Right renal pelvis (tissue), 4 donors: ENCODE measurements at places on chromosomes 16 and 17. TPM values are rescaled to one million over a fixed set of nuclear protein-coding genes. Genes with fewer than 3 reads are reported as not detected.

DNA sequence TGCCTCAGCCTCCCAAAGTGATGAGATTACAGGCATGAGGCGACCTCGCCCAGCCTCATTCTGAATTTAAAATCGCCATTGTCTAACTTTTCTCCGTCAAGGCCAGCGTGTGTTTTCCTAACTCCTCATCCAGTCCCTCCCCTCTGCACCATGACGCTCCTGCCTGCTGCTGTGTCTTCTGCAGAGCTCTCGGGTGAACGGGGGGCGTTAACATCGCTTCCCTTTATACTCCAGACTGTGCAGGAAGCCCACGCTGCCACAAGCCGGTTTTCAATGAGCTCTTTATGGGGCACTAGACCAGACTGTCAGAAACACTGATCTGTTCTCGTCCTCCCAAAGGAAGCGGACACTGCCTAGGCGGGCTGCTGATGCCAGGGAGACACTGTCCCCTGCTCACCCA lies 13.2 kb downstream of the AANAT start:
- no peak for DNase-seq

Gene BIRC5
- polyA plus RNA-seq, result 24.6 TPM

DNA sequence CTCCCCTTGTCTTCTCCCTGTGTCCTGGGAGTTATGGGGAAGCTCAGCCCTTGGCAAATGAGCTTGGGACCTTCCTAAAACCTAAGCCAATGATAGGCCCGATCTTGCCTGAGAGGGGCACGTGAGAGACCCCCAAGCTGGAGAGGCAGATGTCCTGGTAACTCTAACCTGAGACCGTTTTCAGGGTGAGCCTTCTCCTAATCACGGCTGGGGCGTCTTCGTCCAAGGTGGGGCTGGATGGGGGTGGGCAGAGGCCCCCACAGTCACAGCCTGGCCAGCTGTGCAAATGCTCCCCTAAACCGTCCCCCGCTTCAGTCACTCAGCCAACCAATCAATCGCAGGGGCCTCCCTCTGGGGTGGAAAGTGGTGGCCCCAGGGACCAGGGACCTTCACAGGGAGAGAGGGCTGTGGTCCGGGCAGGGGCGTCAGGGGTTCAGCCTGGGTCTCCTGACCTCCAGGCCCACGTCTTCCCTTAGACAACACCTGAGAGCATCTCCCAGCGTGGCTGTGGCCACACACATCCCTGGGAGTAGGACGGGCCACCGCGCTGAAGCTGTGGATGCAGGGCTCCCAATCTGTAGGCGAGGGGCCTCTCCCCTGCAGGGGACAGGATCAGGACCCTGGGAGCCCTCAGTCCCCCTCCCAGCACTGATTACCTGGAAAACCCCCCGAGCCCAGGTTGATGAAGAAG lies 30.6 kb downstream of the ACTG1 start:
- DNase-seq, result no peak

- DNase-seq, result no peak
These were observed 481.8 kb downstream of the XYLT1 start for GRCh38 chr16:16988963-16989362.

Gene TMEM238L
- polyA plus RNA-seq, result 7.8 TPM
